ENCODE measurements at places on chromosomes 16 and 17. TPM values are rescaled to one million over a fixed set of nuclear protein-coding genes. Genes with fewer than 3 reads are reported as not detected.
A peak's percentile ranks its signal among the peaks of the same experiment; 100 is the strongest.

DNA sequence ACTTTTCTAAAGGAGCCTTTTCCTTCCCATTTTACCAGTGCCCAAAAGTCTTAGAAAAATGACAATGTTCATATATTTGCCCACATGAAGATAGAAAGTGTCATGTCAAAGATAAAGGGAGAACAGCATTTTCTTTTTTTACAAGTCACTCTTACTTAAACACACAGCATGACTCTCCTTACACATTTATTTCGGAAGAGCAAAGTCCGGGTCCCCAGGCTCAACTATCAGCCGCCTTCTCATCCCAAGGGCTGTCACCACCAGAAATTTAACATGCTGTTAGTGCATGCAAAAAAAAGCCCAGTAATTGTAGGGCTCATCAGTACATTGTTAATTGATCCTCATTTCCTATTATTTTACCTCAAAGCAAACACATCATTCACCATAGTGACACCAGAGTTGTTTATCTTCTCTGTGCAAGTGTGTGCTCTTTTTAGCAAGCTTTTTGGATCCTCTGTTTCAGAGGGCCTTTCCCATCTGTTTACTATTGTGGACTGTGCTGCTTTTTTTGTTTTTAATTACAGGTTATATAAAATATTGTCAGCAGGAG lies 560.3 kb downstream of the WWOX start:
- DNase-seq = no peak

DNA sequence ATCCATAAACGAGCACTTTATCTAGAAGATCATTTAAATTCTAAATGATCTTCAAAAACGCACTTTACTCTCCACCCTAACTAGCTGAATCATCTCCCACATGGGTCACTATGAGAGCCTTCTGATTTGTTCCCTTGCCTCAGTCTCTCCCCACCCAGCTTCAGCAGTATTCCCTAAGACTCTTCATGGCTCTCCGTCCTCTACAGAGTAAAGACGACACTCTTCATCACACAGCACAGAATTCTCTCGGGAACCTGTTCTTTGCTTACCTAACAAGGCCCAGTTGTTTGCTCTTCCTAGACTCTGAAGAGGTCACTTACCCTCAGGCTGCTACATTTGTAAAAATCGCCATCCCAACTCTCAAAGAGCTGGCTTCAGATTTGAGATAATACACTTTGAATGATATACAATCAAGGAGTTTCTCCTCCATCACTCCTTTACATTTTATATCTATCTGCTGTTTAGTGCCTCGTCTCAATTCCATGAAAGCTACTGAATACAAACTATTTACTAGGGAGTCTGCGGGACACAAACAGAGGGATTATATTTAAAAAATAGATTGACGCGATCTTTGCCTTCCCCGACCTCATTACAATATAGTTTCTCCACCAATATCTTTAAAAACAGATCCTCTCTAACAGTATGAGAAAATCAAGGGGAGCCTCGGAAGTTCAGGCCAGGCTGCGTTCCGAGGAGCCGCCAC lies 511 bp upstream of the LIG3 start:
- DNase-seq = no peak

- peak; percentile 65 for DNase-seq
Measured at GRCh38 chr17:5485270-5486205, at the start of gene DERL2. TSS of gene DERL2 (minus strand) at chr17:5486178. CDS start at chr17:5486161, 17 bp downstream.

The PTX4 gene
- not detected for total RNA-seq

GRCh38 chr16:10610499-10611184 lies 30.2 kb upstream of the EMP2 start:
- DNase-seq = no peak

The CACNG4 gene
- 0.27 TPM for total RNA-seq

All from Daoy (cell line).